ENCODE measurements at places on chromosomes 6 and 20.
A peak's percentile ranks its signal among the peaks of the same experiment; 100 is the strongest.

DNA sequence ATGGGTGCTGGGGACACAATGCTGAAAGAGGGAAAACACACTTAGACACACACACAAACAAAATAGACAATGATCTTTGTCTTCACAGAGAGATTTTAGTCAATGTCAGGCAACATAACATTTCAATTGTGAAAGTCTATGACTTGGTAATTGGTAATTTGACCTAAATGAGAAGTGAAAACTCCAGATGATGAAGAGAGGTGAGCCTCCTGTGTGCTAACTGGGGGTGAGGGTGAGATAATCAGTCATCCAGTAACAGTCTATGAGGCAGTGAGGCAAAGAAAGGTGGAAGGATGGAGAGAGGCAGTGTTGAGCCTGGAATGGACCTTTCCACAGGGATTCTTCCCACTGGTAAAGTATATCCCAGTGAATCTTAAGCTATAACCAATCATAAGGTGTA lies 744.2 kb downstream of the MAFB start:
- no peak for DNase-seq

DNA sequence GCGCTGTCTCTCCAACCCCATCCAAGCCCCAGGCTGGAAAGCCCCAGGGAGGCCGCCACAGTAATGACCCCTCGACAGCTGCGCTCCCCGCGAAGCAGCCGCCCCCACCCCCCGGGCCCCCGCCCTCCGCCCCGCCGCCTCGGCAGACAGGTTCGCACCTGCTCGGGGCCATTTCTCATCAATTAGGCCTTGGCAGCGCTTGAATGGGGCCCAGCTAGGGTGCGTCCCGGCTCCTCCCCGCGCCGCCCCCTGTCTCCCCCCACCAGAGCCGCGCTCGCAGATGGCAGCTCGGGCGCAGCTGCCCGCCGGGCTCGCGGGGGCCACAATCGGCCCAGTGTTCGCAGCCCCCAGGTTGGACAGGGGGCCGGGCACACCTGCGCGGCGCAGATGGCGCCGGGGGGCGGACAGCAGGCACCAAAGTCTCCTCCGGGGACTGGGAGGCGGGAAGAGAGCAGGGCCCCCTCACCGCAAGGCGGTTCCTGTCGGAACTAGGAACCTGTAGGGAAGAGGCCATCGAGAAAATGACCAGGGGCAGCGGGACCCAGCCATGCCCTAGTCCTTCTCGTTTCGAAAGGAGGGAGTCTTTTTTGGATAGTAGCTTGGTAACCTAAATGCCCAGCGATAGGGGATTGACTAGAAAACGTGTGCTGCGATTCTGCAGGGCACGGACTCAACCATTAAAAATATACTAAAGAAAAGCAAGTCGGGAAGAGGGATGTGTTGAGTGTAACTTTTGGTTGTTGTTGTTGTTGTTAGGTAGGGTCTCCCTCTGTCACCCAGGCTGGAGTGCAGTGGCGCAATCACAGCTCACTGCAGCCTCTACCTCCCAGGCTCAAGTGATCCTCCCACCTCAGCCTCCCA lies 83.2 kb upstream of the EYA2 start:
- DNase-seq = no peak

DNA sequence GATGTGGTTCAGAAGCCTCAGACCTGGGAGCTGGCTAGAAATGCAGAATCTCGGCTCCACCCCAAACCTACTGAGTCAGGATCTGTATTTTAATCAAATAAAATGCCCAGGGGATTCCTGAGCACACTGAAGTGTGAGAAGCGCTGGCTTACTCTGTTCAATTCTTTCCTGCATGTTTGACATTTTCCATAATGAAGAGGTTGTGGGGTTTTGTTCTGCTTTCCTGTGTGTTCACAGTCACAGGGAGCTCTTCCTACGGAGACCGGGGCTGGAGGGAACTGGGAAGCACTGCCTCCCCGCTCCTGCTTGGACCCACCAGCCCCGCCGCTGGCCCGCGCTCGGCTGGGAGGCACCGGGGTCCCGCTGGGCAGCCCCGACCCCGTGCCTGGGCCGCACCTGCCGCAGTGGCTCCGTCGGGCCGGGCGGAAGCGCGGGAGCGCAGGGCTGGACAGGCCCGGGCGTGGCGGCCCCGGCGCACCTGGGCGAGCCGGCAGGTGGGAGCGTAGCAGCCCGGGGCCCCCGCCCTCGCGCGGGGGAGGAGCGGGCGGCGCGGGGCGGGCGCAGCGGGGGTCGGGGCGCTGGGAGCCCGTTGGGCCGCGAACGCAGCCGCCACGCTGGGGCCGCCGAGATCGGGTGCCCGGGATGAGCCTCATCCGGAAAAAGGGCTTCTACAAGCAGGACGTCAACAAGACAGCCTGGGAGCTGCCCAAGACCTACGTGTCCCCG lies at the start of gene MAPK13:
Gene MAPK13 (plus strand): TSS at position 573 of the 726 bp plus-strand sequence. CDS start 70 bp downstream, at position 643.
- DNase-seq = peak; percentile 55

DNA sequence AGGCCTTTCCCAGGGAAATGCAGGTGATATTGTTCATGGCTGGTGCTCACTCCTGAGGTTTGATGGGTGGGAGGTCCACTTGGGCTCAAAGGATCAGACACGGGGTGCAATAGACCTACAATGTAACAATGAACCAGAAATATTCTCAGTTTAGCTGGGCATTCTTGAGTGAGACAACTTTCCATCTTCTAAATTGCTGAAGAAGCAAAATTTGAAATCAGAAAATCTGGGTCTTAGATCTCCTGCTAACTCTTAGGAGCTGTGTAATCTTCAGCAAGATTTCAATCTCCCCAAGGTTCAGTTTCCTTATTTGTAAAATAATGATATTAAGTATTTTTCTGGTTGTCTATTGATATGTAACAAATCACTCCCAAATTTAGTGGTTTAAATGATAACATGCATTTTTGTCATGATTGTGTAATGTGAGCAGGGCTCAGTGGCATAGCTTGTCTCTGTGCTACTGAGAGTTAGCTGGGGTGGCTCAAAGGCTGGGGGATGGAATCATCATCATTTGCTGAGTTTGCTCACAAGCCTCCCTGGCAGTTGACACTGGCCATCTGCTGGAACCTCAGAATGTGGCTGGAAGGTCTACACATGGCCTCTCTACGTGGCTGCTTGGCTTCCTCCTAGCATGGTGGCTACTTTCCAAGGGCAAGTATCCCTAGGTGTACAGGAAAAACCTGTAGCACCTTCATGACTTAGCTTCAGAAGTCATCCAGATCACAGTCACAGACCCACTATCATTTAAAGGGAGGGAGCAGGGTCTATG lies 98.8 kb downstream of the GRM1 start:
- DNase-seq = no peak

GRCh38 chr6:44335631-44336030 lies 6.8 kb upstream of the SPATS1 start:
- no peak for DNase-seq

GRCh38 chr6:82720992-82721391 lies 344.6 kb downstream of the UBE3D start:
- no peak for DNase-seq

DNA sequence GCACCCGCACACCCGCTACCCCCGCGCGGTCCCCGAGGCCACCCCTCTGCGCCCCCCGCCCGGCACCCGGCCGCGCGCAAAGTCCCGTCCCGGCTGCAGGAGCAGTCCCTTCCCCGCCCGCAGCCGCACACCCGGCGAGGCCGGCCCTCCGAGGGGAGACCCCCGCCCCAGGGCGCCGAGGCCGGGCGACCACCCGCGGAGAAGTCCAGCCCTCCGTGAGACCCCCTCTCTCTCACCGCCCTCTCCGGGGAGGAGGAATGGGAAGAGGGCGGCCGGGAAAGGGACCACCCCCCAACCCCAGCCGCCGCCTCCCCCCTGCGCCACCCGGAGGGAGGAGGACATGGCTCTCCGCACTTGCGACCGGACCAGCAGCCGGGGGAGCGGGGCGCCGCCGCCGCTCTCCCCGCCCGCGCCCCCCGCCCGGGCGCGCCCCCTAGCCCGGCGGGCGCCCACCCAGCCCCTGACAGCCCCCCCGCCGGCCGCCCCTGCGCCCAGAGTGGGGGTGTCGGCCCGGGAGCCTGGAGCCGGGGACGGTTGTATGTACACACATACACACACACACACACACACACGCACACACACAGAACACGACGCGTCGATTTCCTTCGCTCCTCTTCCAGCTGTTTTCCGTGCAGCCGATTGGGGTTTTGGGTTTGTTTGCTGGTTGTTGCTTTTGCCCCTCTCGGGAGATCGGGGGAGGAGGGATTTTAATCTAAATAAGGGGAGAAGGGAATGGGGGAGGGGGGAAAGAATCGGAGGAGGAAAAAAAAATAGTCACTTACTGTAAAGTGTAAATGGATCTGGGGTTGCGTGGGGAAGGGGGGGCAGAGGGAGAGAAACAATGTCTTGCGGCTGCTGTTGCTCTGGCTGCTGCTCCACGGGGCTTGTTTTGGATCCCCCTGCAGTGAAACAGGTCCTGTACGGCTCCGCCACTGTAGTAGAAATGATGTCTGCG lies at the start of gene ATXN1:
Gene ATXN1 (minus strand): TSS at position 945 of the 955 bp plus-strand sequence.
- DNase-seq = peak; percentile 61

DNA sequence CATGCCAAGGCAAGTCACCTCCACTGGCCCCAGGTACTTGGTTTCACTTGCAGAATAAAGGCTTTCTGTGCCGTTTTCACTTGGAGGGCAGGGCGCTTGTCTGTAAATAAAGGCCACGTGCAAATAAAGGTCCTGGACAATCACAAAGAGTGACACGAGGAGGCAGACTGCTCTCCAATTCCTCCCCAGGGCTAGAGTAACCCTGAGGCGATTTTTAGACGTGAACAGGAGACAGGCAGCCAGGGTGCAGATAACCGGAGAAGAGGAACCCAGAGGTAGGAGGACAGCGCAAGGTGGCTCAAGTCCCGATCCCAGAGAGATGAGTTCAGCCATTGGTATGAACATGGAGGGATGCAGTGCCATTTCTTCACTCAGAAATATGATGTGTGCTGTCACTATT lies 327.4 kb downstream of the KIF16B start:
- no peak for DNase-seq

DNA sequence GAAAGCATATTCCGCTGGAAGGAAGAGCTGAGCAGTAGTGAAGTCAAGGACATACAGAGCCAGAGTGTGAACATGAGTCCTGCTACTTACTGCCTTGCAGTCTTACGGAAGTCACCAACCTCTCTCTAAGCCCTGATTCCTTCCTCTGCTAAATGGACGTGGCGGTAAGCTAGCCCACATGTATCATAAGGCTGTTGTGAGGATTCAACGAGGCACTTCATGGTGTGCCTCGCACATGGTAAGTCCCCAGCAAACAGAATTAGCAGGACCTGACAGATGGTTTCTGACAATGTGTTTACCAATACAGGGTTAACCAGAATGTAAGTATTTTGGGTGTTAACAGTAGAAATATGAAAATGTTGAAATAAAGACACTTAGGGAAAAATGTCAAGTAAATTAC lies 93.2 kb downstream of the IRF4 start:
- no peak for DNase-seq

GRCh38 chr20:25050082-25050481 lies 7.9 kb downstream of the ACSS1 start:
- no peak for DNase-seq

GRCh38 chr20:13149371-13150105 lies 71.5 kb upstream of the ISM1 start:
- DNase-seq = no peak

- DNase-seq = no peak
Observed at GRCh38 chr20:47146686-47147085, 209.8 kb downstream of the ZMYND8 start.

- peak; percentile 94 for DNase-seq
Observed at GRCh38 chr6:138987643-138988468, at the start of gene REPS1. TSS of gene REPS1 (minus strand) at chr6:138988253. CDS start at chr6:138987682, 571 bp downstream.

GRCh38 chr6:89582669-89583325 lies 55.8 kb downstream of the LYRM2 start:
- DNase-seq = no peak

DNA sequence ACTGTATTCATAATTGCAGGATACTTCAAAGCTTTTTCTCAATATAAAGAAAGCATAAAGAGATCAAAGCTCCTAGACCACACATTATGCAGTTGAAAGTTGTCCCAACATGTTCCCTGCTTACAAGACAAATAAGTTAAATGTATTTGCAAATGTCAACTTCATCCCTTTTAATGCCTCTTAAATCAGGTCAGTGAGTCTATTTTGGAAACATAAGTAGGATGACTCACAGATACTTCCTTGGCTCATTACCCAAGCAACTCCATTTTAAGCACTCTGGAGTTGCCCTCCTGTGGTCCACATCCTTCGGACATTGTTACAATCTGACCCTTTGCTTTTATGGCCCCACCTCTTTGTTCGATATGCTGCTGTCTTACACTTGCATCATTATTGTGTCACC lies 162.0 kb downstream of the FAXC start:
- DNase-seq = no peak

- peak; percentile 49 for DNase-seq
Observed at GRCh38 chr20:408843-409696, 971 bp downstream of the RBCK1 start.

DNA sequence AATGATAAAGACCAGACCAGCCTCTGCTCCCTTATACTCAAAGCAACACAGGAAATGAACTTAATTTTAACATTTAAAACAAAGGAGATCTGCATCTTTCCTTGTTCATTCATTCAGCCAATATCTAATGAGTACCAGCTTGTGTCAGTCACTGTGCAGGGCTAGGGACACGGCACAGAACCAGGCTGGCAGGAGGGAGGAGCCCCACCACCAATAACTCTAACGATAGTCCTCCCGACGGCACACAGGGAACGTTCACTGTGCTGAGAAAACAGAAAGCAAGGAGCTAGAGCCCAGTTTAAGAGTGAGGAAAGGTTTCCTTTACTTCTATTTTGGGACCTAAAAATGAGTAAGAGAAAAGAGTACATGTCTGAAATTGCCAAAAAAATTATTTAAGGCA lies 9.9 kb downstream of the ETV7 start:
- DNase-seq = peak; percentile 5

- no peak for DNase-seq
Observed at GRCh38 chr20:22452442-22453011, 131.8 kb downstream of the FOXA2 start.

GRCh38 chr6:122431780-122432179 lies 32.3 kb downstream of the HSF2 start:
- DNase-seq = no peak

DNA sequence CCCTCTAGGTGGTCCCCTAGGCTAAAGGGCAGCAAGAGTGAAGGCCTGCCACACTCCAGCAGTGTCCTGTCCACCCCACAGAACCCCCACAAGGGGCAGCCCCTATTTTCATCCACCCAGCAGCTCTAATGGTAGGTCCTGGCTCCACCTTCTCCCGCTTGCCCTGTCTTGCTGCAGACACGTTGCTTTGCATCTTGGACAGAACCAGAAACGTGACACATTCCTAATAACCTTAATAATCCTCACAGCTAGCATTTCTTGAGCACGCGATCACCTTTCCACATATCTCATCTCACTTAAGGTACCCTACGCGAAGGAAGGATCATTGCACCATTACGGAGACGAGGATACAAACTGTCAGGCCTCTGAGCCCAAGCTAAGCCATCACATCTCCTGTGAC lies 11.7 kb upstream of the SLC22A23 start:
- DNase-seq = no peak

DNA sequence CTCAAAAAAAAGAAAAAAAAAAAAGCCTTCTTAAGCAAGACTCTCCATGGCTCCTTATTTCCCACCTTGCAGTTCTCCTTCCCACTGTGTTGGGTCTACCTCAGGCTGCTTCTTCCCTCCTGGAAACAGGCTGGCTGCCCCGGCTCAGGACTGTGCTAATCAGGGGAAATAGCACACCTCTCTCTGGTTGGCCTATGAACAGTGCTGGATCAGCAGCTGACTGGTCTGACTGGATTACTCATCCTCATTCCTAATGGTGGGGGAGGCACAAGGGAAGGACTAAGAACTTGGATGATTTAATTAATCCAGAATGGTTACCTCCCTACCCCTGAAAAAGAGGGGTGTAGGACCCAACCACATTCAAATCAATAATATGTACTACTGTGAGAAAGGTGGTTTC lies 3.9 kb upstream of the SRSF3 start:
- no peak for DNase-seq

GRCh38 chr6:156780962-156781853 lies 4.0 kb downstream of the ARID1B start:
- no peak for DNase-seq

Data from activated CD4-positive, alpha-beta memory T cell treated with anti-CD3 and anti-CD28 coated beads for 36 hours (primary cell).